ENCODE measurements at places on chromosomes 1 and 21. TPM values are rescaled to one million over a fixed set of nuclear protein-coding genes. Genes with fewer than 3 reads are reported as not detected.
A peak's percentile ranks its signal among the peaks of the same experiment; 100 is the strongest.

Gene PAX7
- not detected for total RNA-seq

Gene NBPF3
- 5.7 TPM for total RNA-seq

Gene MIXL1
- not detected for total RNA-seq

Gene CALML6
- 0.42 TPM for total RNA-seq

Gene NLRP3
- 4.5 TPM for total RNA-seq

Gene CELA3B
- not detected for total RNA-seq

Gene GON4L
- total RNA-seq: 64.8 TPM

Gene OR2L13
- not detected for total RNA-seq

DNA sequence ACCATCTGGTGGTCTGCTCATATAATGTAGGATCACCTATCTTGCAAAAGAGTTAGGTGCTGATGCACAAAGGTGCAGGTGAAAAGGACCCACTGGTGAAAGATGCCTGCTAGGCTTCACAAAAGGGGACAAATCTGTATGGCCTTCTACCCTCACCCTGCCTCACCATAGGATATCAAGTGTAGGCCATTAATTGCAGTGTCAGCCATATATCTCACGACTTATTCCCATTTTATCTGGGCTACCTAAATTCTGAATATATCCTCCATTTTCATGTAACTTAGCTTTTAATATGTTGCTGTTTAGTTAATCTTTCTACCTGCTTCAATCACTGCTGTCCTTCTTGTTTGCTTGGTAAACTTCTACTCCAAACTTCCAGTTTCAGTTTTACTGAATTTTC, 84.2 kb upstream of the DPH5 start:
- peak overlapping the region; percentile 54 for H3K27ac ChIP-seq
- no peaks in the 10 kb centered on the region for H3K27me3 ChIP-seq
- H3K36me3 ChIP-seq: peaks cover 59% of the 10 kb centered on the region
- no peak overlapping the region for H3K4me3 ChIP-seq

DNA sequence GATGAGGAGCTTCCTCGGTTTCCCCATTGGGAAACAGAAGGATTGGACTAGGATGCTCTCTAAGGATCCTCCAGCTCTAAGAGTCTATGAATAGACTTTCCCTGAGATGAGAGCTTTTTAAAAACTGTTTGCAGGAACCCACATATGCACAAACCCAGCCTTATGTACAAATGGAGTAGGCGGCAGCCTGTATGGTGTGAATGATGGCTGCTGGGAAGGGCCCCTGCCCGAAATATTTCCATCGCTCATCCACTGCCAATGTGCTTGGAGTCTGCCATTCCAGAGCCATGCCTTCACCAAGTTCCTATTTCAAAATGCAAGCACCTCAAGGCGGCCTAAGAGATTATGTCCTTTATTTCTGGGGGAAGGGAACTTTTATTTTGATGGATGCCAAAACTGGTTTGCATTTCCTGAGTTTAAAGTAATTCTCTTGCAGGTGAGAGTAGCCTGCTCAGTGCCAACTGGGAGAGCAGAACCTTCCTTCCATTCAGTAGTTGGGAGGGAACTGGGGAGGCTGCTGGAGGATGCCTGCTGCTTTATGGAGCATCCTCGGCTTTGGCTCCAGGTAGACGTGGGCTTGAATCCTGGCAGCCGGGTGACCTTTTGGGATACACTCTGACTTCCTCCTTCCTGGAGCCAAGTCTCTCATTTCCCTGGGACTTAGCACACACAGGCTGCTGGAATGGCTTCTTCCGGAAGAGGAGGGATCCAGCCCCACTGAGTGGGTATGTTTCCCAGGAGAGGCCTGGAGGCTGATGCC, 165.9 kb downstream of the ACTL8 start:
- no peaks in the 10 kb centered on the region for H3K4me1 ChIP-seq
- H3K27me3 ChIP-seq: no peaks in the 10 kb centered on the region

DNA sequence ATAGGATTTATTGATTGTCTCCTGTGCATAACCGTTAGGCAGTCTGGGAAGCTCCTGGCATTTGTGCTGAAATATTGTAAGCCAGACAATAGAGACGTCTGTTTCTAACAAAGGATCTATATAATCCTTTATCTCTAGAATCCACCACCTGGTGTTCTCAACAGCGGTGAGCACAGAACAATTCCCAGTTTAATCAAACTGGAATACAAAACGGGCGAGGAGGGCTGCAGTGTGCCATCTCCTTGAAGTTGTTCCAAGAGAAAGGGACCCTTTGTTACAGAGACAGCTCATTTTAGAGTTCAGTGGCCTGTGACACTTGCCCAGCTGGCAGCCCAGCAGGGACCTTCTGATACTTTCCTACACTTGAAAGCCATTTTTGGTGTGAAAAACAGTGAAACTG, 162.8 kb upstream of the IVNS1ABP start:
- no peaks in the 10 kb centered on the region for H3K27me3 ChIP-seq
- DNase-seq: no peak
- H3K4me1 ChIP-seq: peaks cover 5% of the 10 kb centered on the region
- peaks cover 2% of the 10 kb centered on the region for H3K36me3 ChIP-seq

DNA sequence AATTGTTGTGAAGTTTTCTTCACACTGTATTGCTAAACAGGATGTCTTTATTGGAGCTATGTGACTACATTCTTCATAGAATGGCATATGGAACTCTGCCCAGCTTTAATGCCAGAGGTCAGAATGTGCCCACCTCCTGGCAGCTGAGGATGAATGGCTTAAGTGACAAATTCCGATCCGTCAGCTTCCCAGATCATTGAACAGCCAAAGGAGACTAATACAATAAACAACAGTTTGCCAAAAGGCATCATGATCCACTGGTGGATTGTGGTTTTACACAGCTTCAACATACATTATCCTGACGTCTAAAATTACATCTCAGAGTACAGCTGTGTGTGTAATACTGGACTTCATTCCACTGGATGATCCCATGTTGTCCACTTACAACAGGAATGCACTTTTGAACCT, 68.7 kb upstream of the C1orf105 start:
- H3K27me3 ChIP-seq: no peaks in the 10 kb centered on the region
- no peak for DNase-seq

DNA sequence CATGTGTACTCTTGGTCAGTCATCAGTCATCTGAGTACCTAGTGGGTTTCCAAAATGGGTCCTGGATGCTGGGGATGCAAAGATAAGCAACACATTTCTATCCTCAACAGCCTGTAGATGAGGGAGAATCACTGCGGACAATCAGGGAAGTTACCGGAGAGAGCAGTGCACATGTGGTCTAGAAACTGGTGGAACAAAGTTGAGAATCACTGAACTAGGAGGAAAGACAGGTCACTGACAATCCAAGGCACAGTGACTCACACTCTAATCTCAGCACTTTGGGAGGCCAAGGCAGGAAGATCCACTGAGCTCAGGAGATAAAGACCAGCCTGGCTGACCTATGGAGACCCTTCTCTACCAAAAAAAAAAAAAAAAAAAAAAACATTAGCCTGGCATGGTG, 31.4 kb upstream of the LGALS8 start:
- H3K27me3 ChIP-seq: peaks cover 31% of the 10 kb centered on the region
- DNase-seq: no peak
- no peak overlapping the region for H3K27ac ChIP-seq
- H3K36me3 ChIP-seq: no peaks in the 10 kb centered on the region

DNA sequence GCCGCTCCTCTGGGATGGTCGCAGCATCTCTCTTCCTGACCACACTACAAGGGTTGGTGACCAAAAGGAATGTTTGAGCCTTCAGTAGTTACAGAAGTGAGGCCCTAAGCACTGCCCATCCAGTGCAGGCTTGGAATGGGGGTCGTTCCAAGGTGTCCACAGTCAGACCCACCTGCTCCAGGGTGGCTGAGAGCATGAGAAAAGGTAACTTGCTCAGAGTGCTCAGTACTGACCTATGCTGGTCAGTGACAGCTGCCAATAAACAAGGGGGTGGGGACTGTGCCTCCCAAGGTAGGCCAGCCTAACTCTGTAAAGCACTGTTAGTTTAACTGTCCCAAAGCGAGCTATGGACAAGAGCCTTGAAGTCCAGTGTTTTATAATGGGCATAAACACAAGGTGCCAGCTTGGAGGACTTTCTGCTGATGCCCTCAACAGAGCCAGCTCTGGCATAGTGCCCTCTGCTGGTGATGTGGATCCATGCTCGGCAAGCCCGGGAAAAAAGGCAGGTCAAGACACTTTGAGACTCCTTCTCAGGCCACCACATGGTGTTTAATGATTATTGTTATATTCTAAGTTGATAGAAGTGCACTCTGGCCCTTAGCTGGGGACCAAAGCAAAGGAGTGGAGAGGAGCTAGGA, 78.1 kb upstream of the DNAH14 start:
- H3K27me3 ChIP-seq: peaks cover 3% of the 10 kb centered on the region
- H3K4me3 ChIP-seq: no peak overlapping the region
- no peaks in the 10 kb centered on the region for H3K36me3 ChIP-seq
- peak; percentile 66 for DNase-seq
- H3K4me1 ChIP-seq: no peaks in the 10 kb centered on the region

DNA sequence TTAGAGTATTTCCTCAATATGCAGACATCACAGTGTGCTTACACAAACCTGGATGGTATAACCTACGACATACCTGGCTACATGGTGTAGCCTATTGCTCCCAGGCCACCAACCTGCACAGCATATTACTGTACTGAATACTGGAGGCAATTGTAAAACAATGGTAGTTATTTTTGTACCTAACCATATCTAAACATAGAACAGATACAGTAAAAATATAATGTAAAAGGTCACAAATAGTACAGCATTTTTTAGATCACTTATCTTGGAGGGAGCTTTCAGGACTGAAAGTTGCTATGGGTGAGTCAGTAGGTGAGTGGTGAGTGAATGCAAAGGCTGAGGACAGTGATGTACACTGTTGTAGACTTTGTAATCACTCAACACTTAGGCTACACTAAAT, 492.3 kb downstream of the MRPL39 start:
- H3K36me3 ChIP-seq: no peaks in the 10 kb centered on the region
- no peak for DNase-seq
- H3K27ac ChIP-seq: no peak overlapping the region
- H3K4me3 ChIP-seq: no peak overlapping the region
- H3K27me3 ChIP-seq: no peaks in the 10 kb centered on the region
- H3K4me1 ChIP-seq: no peaks in the 10 kb centered on the region

- H3K36me3 ChIP-seq: no peaks in the 10 kb centered on the region
- no peak overlapping the region for H3K4me3 ChIP-seq
These were observed 30.3 kb downstream of the TCP10L start for GRCh38 chr21:32554832-32555638.

- H3K27me3 ChIP-seq: peaks cover 32% of the 10 kb centered on the region
- H3K27ac ChIP-seq: no peak overlapping the region
- DNase-seq: peak; percentile 73
- peaks cover 4% of the 10 kb centered on the region for H3K4me1 ChIP-seq
- H3K36me3 ChIP-seq: no peaks in the 10 kb centered on the region
These were observed 31.1 kb upstream of the ZBTB40 start for GRCh38 chr1:22420455-22421053.

DNA sequence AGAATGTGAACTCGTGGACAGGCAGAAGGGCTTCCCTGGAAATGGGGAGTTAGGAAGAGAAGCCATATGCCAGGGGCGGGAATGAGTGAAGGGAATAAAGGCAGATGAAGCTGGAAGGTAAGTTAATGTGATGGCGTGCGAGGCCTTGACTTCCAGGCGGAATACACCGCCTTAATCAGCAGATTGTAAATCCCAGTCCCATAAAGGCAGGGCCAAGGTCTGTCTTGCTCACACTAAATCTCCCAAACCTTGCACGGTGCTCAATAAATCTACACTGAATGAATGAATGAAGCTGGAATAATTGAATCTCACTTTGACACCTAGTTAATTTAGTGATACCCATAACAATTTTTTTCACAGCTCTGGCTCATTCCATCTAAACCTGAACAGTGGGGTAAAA, 16.8 kb upstream of the PRDM2 start:
- peaks cover 29% of the 10 kb centered on the region for H3K27me3 ChIP-seq
- DNase-seq: no peak
- H3K36me3 ChIP-seq: no peaks in the 10 kb centered on the region
- no peak overlapping the region for H3K4me3 ChIP-seq

Data from activated CD8-positive, alpha-beta T cell treated with anti-CD3 and anti-CD28 coated beads, Interleukin-2, amount 10 ng/mL, durations not matched to agents 7 days and 5 days (primary cell).